ENCODE measurements at places on chromosomes 2 and 18.

DNA sequence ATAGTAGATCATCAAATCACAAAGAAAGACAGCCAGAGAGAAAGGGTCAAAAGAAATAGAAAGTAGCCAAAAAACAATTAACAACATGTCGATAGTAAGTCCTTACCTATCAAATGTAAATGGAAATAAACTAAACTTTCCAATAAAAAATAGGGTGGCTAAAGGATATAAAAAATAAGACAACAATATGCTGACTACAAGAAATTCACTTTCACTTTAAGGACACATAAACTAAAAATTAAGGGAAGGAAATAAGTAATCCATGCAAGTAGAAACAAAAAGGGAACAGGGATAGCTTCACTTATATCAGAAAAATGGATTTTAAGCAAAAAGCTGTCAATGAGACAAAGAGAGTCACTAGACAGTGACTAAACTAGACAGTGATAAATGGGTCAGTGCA lies 903.9 kb upstream of the ZEB2 start:
- DNase-seq: no peak

DNA sequence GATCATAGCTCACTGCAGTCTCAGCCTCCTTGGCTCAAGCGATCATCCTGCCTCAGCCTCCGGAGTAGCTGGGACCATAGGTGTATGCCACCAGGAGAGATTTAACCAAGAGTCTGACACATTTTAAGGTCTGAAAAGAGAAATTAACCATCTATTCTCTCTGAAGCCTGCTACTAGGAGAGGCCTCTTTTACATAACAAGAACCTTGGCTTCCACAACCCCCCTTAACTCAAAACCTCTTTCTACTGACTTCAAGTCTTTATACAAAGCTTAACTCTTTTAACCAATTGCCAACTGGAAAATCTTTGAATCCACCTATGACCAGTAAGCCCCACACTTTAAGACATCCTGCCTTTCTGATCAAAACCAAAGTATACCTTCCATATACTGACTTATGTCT lies 279.9 kb upstream of the CELF4 start:
- no peak for DNase-seq

- no peak for DNase-seq
These were observed 39.5 kb downstream of the PTGR3 start for GRCh38 chr18:75169411-75169810.

DNA sequence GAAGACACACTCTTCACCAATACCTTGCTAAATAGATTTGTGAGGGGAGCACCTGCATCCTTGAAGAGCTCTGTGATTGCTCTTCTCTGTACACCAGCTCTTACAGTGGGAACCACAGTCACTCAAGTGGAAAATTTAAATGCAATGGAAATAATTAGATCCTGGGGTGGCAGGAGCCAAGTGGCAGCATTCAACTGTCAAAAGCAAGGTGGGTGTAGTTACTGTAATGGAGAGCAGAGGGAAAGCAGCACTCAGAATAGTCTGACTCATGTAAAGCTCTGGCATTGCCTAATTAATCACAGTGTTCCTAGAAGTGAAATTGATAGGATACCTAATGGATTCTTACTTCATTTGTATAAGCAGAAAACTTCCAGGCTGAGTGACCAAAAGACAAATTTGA lies 245.8 kb downstream of the KCNE4 start:
- DNase-seq: no peak

- no peak for DNase-seq
These were observed 306.0 kb upstream of the RAB12 start for GRCh38 chr18:8303151-8303755.

GRCh38 chr2:238155051-238155760 lies 3.6 kb upstream of the ERFE start:
- no peak for DNase-seq

GRCh38 chr2:200860092-200860795 lies 4.2 kb downstream of the CLK1 start:
- DNase-seq: no peak

DNA sequence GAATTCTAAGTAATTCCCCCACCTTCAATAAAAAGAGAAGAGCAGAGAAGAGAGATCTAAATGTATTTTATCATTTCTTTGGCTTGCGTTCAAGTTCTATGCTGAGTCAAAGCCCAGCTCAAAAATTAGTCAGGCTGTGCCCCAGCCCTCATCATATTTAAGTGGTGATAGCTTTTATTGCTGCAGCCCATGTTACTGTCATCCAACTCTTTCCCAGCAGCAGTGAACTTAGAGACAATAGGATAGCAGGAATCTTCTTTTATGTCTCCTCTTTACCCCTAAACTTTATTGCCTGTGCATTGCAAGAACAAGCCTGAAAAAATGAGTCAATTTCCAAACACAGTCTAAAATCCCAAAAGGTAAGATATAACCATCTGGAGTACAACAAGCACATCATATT lies 1599.3 kb upstream of the PIK3C3 start:
- DNase-seq: no peak

- no peak for DNase-seq
These were observed 78.7 kb downstream of the EPHA4 start for GRCh38 chr2:221493391-221493790.

- no peak for DNase-seq
These were observed 254.0 kb upstream of the FSIP2 start for GRCh38 chr2:185484602-185485001.
